HCEC 1CT (cell line): ENCODE measurements at places on chromosomes 4 and X.

DNA sequence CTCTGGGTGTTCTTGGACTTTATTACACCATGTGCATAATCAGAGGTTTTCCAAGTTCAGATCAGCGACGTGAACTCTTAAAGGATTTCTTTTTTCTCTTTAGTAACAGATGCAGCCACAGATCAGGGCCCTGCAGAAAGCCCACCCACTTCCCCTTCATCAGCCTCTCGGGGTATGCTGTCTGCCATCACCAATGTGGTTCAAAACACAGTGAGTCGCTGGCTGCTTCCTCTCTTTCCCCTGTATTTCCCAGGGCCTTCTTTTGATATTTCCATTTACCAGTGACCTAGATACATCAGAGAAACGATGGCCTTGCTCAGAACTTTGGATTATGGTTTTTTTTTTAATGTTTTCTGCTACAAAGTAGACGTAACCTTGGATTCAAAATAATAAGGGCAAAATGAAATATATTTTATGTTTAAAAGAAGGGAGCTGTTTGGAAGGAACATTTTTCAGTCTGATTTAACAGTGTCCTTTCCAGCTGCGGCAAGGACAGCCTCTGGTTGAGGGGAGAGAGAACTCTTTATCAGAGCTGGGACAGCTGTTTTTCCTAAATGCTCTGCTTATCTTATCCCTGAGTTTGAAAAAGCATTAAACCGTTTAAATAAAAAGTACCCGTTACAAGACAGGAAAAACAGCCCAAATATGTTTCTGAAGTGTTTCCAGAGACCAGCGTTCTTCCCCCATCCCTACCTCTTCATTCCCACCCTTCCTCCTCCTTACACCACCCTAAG, 38.2 kb downstream of the FAM114A1 start:
- no peak for DNase-seq

- peak; percentile 63 for DNase-seq
Measured at GRCh38 chr4:94714365-94715160, 43.2 kb upstream of the BMPR1B start.

GRCh38 chr4:40322811-40323210, 12.3 kb upstream of the CHRNA9 start:
- DNase-seq: no peak

GRCh38 chrX:150200820-150201287, 162.3 kb upstream of the MAMLD1 start:
- DNase-seq: peak; percentile 95

GRCh38 chrX:25343060-25343459, 327.3 kb upstream of the ARX start:
- no peak for DNase-seq

DNA sequence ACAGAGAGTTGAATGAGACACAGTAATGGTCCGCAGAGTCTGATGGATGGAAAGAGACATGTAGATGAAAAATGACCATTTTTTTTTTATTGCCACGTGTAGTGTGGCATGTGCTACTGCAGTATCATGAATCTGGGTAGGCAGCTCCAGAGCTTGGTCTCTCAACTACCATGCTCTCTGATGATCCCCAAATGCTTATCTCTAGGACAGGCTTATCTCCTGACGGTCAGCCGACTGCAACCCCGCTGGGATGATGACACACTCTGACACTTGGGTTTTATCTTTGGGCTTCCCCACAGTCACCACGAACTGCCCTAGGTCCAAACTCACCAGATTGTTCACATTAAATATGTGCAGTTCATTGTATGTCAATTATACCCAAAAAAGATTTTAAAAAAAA, 239.7 kb downstream of the QDPR start:
- no peak for DNase-seq

GRCh38 chrX:123993904-123994635, 32.6 kb downstream of the STAG2 start:
- DNase-seq: peak; percentile 15

GRCh38 chr4:123288309-123289025, 108.1 kb upstream of the SPRY1 start:
- DNase-seq: no peak

- DNase-seq: no peak
Measured at GRCh38 chrX:70254909-70255308, 5.1 kb downstream of the P2RY4 start.

- peak; percentile 6 for DNase-seq
Measured at GRCh38 chr4:129092631-129093190, 628 bp downstream of the SCLT1 start.

DNA sequence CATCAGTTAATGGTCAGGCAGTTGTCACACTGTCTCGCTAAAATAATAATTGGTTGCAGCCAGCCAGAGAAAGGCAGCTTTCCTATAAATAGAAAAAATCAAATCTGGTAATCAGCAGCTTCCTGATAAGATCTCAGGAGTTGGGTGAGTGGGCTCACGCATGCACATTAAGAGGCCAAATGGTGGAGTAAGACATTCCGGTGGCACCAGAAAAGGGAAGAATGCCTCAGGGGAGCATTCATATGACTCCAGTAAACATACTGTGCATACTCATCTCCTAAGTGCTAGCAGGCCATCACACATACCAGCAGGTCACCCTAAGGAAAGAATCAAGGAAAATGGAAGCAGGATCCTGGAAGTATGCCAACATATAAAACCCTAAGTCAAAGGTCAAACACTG, 40.1 kb downstream of the UGT2B15 start:
- no peak for DNase-seq

DNA sequence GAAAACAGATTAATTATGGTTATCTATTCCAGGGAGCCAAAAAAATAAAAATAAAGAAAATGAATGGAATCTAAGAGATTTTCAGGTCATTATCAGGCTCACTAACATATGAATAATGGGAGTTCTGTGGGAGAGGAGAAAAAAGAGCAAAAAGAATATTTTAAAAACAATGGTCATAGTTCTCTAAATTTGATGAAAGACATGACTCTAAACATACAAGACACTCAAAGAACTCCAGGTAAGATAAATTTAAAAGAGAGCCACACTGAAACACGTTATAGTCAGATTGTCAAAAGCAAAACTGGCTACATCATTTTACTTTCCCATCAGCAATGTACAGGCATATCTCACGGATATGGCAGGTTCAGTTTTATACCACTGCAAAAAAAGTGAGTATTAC, 520.0 kb downstream of the ANKRD50 start:
- DNase-seq: no peak

DNA sequence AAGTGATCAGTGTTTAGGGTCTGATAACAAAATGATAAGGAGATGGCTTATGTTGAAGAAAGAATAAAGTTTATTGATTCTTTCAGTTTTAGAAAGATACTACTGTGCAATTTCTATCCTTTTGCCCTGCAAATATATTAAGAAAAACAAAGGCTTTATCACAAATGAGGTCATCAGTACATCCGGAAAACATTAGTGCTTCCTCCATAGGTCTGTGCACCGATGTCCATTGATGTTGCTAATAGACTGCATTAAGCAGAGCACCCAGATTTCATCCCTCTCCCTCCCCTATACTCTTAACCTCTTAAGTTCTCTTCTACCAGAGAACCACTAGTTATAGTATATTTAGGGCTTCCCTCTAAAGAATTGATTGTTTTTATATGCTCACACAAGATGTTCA, 53.7 kb upstream of the HHIP start:
- no peak for DNase-seq

DNA sequence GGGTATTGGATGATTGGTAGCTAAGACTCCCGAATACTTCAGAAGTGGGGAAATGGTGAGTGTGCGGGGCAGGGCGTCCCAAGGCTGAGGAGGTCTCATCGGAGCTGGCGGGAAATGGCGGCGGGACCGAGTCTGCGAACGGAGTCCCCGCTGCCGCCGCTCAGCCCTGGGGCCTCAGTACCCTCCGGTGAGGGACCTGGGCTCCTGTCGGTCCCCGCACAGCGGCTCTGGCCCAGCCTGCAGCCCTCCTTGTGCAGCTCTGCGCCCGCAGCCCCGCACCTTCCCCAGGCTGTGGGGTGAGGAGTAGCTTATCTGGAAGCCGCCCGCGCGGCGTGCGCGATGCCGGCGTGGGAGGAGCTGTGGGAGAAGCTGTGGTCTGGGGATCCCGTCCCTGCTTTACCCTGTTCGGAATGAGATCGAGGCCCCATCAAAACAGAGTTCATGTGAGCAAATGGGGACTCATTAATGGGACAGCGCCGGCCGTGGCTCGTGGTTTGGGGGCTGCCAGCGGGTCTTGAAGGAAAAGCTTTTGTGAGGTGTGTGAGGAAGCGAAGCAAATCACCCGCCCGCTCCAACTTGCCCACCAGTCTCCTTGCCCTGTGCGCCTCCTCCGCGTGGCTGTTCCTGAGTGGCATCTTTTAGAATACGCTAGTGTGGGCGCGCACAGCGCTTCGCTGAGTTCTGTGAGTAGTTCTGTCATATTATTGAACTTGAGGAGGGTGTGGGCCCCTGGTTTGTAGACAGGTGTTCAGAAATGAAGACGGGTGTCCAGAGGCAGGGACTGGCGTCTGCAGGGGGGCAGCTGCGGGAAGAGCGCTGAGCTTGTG, 531 bp downstream of the ZNF141 start:
- no peak for DNase-seq

DNA sequence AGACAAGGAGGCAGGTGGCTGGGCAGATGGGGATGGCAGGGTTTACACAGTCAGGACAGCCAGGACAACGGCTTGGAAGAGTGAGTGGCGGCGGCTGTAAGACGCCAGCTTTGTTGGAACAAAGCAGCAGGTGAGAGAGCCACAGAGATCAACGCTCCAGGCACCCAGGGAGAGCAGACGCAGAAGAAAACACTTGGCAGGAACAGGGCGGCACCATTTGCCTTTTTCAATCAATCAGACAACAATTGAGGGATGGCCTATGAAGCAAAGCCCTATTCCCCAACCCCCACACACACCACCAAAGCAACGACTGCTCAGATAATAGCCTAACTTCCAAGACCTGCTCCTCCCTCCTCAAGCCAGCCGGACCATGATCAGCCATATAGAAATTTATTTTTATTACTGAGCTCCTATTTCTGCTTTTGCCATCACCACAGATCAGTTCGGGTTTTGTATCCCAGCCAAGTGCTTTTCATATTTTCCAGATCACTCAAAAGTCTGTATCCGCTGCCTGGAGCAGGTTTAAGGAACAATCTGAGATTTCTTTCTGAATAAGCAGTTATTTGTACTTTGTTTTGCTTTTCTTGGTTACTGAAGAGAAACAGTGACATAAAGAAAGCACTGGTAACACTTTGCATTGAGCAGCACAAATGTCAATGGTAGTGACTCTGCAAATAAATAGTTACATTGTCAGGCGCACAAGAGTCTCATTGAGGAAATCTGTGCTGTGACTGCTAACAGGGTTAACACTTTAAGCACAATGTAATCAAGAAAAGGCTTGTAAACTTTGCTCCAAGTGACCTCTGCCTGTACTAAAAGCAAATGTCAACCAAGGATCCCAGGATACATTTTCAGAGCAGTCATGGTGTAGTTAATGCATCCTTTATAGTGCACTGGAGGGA, 81.8 kb upstream of the RBPJ start:
- DNase-seq: peak; percentile 22

GRCh38 chr4:48346594-48346993, 5.3 kb downstream of the SLAIN2 start:
- DNase-seq: peak; percentile 35

GRCh38 chr4:88729146-88729760, 31.6 kb upstream of the NAP1L5 start:
- no peak for DNase-seq

- no peak for DNase-seq
Measured at GRCh38 chr4:41890085-41890484, 45.1 kb upstream of the TMEM33 start.

- no peak for DNase-seq
Measured at GRCh38 chr4:127555106-127555505, 77.7 kb upstream of the INTU start.

DNA sequence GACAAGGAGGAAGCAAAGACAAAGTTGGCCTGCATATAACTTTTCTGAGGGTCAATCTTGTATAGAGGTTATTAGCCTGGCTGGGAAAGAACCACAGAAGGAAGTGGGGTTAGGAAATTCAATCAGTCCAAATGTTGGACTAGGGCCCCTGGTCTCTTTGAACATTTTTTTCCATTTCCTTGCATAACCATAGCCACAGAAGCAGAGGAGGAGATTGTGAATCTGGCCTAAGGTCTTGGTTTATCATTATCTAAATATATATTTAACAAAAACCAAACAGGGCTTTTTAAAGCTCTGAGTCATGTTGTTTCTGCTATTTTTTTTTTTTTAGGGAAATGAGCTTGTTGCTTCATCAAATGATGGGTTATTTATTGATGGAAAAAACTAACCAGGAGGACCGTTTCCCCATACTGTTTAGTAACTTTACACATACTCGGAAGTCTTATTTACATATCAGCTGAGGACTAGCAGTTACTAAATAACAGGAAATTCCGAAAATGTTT, 97.7 kb upstream of the ACSL4 start:
- peak; percentile 68 for DNase-seq

DNA sequence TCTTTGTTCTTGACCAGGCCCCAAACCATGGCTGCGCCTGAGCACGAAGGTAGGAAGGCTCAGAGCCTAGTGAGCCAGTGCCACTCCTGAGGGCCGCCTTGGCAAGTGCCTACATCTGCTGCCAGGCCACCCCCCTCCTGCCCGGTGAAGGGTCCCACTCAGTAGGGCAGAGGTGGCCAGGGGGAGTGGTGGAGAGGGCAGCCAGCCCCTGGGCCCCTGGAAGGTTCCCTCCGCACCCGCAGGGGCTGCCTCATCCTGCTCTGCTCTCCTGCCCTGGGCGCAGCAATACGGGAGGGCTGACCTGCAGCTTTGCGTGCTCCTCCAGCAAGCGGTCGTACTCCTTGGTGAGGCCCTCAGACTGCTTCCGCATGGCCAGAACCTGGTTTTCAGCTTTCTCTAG, 14.0 kb downstream of the SLC6A8 start:
- DNase-seq: no peak

DNA sequence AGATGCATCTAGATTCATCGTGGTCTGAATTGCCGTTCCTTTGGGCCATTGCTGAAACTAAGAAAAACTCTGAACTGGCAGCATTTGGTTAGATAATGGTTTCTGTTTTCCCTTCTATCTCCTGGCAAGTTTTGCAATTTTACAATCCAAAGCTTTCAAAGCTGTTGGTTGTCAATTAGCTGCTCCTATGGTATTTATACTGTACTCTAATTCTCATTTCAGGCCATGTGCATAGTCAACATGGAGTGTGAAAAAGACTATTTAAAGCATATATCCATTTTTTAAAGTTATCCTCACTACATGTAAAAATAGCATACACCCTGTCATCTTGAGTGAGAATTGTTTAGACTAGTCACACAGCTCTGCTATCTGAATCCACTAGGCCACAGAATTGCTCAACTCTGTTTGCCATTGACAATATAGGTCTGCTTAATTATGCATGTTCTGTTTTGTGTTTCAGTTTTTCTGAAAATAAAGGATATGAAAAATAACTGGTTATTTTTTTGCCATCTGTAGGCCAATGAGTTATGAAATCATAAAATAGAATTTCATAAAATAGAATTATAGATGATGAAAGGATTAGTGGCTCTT, 27.7 kb upstream of the TEC start:
- DNase-seq: no peak
